ENCODE measurements at places on chromosomes 1 and 21. TPM values are rescaled to one million over a fixed set of nuclear protein-coding genes. Genes with fewer than 3 reads are reported as not detected.

DNA sequence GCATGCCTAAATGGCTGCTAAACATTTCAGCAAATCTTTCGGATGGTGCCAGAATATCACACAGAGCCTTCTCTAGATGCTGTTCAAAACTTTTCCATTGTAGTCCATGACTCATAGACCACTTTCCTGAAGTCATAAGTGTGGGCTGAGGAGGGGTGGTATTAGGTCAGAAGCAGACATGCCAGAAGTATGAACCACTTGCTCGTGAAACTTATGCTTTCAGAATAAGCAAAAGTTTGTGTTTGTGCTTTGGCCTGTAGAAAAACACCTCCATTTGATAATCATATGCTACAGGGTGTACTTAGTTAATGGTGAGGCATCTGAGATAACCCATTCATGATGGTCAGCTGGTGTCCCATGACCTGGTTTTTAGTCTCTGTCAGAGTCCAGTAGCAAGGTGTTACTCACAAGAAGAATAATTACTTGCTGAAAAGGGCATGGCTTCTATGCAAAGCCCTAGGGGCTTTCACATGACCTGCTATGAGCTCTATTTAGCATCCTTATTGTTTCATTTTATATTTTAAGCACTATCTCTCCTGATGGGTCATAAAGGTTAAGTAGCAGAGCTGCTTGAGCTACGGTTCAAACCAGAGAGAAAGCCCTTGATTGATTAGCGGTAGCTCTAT lies 183.1 kb upstream of the IVNS1ABP start:
- no peak for DNase-seq
- H3K27ac ChIP-seq, result no peak overlapping the region
- H3K4me1 ChIP-seq, result no peaks in the 10 kb centered on the region
- no peak overlapping the region for H3K4me3 ChIP-seq
- H3K36me3 ChIP-seq, result no peaks in the 10 kb centered on the region

GRCh38 chr1:245649666-245650065 lies 494.9 kb downstream of the KIF26B start:
- H3K4me3 ChIP-seq, result no peak overlapping the region
- H3K4me1 ChIP-seq, result no peaks in the 10 kb centered on the region
- DNase-seq, result no peak
- H3K36me3 ChIP-seq, result no peaks in the 10 kb centered on the region
- no peaks in the 10 kb centered on the region for H3K27me3 ChIP-seq
- no peak overlapping the region for H3K27ac ChIP-seq

DNA sequence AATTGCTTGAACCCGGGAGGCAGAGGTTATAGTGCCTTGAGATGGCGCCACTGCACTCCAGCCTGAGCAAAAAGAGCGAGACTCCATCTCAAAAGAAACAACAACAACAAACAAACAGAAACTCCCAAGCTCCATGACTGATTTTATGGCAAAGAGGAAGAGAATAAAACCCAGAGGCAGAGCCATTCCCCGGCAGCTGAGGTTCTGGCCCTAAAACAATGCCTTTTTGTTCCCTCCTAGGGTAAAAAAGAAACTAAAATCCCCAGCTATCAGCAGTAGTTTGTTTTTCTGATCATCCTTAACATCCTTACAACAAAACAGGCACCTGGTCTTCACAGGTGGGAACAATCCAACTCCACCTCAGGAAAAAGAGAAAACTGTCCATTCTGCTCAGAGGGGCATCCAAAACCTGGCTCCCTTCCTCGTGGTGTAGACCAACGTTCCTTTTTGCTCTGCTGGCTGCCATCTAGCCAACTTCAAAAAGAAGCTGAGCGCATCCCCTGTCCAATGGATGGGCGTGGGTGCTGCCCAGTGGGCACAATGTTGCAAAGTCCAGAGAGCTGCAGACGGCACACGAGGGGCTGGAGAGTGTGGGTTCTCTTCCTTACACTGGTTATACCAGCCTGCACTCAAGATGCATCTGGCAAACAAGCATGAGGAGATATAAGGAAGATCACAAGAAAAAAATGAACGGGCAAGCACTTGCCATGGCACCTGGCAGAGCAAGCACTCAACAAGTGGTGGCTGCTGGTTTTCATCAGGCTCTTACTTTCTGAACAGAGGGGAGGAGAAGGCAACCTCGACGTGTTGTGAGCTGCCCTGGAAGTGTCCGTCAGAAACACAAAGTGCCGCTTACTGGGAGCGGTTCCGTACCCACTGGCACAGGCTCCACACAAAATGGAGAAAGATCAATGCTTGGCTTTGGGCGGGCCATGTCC lies 54.7 kb downstream of the SLC66A1 start:
- DNase-seq, result no peak
- H3K36me3 ChIP-seq, result peaks cover 11% of the 10 kb centered on the region
- H3K4me3 ChIP-seq, result no peak overlapping the region

AMY1C gene
- 12.0 TPM for total RNA-seq

GRCh38 chr1:59238993-59239392 lies 57.9 kb upstream of the FGGY start:
- H3K27ac ChIP-seq, result no peak overlapping the region
- DNase-seq, result no peak
- H3K4me3 ChIP-seq, result no peak overlapping the region
- no peaks in the 10 kb centered on the region for H3K27me3 ChIP-seq

GRCh38 chr1:153957744-153958110 lies 685 bp downstream of the CRTC2 start:
- H3K27ac ChIP-seq, result peak overlapping the region; percentile 92
- peak overlapping the region; percentile 94 for H3K4me3 ChIP-seq
- DNase-seq, result no peak
- peaks cover 52% of the 10 kb centered on the region for H3K36me3 ChIP-seq
- no peaks in the 10 kb centered on the region for H3K27me3 ChIP-seq

- H3K4me1 ChIP-seq, result no peaks in the 10 kb centered on the region
- H3K36me3 ChIP-seq, result no peaks in the 10 kb centered on the region
- no peaks in the 10 kb centered on the region for H3K27me3 ChIP-seq
- H3K4me3 ChIP-seq, result no peak overlapping the region
- no peak overlapping the region for H3K27ac ChIP-seq
Measured at GRCh38 chr1:64061430-64062104, 141.9 kb upstream of the UBE2U start.

FAM167B gene
- total RNA-seq, result 12.5 TPM

DNA sequence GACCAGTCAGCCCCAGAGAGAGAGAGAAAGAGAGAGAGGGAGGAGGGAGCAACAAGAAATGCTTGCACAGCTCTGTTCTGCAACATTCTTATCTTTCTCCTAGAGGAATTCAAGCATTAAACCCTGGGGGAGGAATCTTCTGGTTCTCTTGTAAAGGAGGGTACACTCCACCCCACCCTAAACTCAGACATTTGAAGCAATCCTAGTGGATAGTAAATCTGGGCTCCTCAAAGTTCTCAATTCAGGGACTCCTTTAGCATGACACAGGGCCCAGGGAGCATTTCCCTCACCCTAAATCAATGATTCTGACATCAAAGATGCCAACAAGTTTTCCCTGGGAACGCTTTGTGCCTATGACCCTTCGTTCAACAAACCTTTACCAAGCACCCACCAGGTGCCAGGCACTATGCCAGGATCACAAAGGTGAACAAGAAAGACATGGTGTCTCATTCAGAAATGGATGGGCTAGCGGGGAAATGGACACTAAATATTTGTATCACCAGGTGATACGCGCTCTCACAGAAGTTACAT lies 11.9 kb upstream of the CAPN2 start:
- H3K36me3 ChIP-seq, result no peaks in the 10 kb centered on the region
- H3K4me1 ChIP-seq, result peaks cover 23% of the 10 kb centered on the region
- H3K27ac ChIP-seq, result peak overlapping the region; percentile 80
- H3K4me3 ChIP-seq, result no peak overlapping the region
- no peaks in the 10 kb centered on the region for H3K27me3 ChIP-seq
- no peak for DNase-seq

DNA sequence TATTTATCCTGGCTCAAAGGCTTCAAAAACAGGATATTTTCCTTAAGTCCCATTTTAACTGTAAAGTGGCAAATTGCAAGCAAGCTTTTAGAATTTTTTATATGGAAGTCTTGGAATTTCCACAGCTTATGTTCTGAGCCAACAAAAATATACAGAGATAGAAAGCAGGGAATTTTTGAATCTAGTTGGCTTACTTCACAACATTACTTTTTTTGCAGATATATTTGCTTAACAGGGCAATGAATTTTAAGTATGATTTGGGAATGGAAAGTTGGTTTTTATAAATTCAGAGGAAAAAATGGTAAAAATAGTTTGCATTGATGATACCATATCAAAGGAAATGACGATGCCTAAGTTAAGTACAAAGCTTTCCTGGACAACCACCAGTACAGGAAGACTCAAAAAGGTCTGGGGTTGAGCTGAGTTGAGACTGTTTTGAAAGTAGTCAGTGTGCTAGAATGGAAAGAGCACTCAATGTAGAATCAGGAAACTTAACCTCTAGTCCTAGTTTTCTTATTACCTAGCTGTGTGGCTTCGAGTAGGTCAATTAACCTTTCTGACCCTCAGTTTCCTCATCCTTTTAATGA lies 11.0 kb upstream of the VCAM1 start:
- no peaks in the 10 kb centered on the region for H3K36me3 ChIP-seq
- H3K4me1 ChIP-seq, result no peaks in the 10 kb centered on the region
- DNase-seq, result no peak
- no peaks in the 10 kb centered on the region for H3K27me3 ChIP-seq
- no peak overlapping the region for H3K27ac ChIP-seq

- DNase-seq, result no peak
- no peak overlapping the region for H3K27ac ChIP-seq
- no peaks in the 10 kb centered on the region for H3K27me3 ChIP-seq
- H3K36me3 ChIP-seq, result no peaks in the 10 kb centered on the region
- no peaks in the 10 kb centered on the region for H3K4me1 ChIP-seq
Measured at GRCh38 chr1:33984906-33985565, 121.2 kb downstream of the HMGB4 start.

- no peak overlapping the region for H3K27ac ChIP-seq
- no peaks in the 10 kb centered on the region for H3K27me3 ChIP-seq
- peaks cover 11% of the 10 kb centered on the region for H3K4me1 ChIP-seq
Measured at GRCh38 chr1:228273720-228274451, 66.0 kb downstream of the OBSCN start.

CFAP107 gene
- 6.2 TPM for total RNA-seq

FBXO2 gene
- 8.2 TPM for total RNA-seq

DNA sequence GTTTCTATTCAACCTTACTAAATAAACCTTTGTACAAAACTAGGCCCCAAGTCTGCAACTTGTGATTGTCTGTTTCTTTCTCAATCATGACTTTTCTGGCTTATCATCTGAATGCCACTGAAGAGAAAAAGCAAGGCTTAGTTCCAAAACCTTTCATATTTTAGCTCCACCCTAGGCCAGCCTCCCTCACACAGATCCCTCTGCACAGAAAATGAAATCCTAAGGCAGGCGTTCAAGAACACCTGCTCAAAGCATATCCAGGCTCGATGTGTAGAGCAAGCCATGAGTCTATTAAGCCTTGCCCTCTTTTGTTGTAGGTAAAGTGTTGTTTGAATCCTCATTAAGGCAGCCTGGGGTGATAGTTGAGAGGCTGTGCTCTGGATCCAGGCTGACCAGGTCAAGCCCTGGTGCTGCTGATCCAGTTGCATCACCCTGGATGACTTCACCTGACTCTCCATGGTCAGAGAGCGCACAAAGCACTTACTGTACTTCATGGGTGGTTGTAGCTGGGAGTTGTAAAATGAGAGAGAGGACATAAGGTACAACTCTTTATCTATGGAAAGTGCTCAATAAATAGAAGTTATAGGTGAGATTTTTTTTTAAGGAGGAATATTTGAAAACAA lies 39.0 kb downstream of the FYB2 start:
- DNase-seq, result no peak
- no peaks in the 10 kb centered on the region for H3K36me3 ChIP-seq
- no peaks in the 10 kb centered on the region for H3K4me1 ChIP-seq
- H3K27me3 ChIP-seq, result no peaks in the 10 kb centered on the region

- H3K36me3 ChIP-seq, result peaks cover 7% of the 10 kb centered on the region
- no peak overlapping the region for H3K27ac ChIP-seq
- DNase-seq, result no peak
- no peaks in the 10 kb centered on the region for H3K4me1 ChIP-seq
- no peak overlapping the region for H3K4me3 ChIP-seq
Measured at GRCh38 chr1:229318056-229318455, 24.8 kb downstream of the CCSAP start.

DNA sequence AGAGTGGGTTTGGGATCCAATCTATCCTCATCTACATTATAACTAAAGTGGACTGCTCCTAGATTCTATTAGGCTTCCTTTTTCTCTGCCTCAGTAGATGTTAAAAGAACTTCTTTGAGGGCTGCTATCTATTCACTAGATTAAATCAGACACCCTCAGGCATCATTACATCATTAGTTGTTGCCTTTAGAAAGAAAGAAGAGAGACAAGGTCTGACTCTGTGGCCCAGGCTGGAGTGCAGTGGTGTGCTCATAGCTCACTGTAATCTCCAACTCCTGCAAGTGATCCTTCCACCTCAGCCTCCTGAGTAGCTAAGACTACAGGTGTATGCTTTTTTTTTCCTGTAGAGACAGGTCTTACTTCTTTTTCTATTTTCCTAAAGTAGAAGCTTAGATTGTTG lies 71.1 kb upstream of the EXO1 start:
- H3K4me1 ChIP-seq, result no peaks in the 10 kb centered on the region
- H3K4me3 ChIP-seq, result no peak overlapping the region
- no peak overlapping the region for H3K27ac ChIP-seq
- H3K36me3 ChIP-seq, result no peaks in the 10 kb centered on the region

DNA sequence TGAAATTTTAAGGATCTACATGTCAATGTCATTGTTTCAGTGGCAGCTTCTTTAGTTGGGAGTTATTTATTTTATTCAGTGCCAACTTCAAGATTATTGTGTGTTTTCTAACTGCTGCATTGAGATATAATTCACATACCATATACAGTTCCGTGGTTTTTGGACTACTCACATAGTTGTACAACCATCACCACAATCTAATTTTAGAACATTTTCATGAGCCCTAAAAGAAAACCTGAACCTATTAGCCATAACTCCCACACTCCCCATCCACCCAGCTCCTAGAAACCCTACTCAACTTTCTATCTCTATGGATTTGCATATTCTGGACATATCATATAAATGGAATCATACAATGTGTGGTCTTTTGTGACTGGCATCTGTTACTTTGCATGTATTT lies 220.0 kb downstream of the LRRC40 start:
- H3K36me3 ChIP-seq, result no peaks in the 10 kb centered on the region
- H3K4me3 ChIP-seq, result no peak overlapping the region
- H3K4me1 ChIP-seq, result no peaks in the 10 kb centered on the region
- no peak overlapping the region for H3K27ac ChIP-seq
- no peaks in the 10 kb centered on the region for H3K27me3 ChIP-seq
- DNase-seq, result no peak

- no peak overlapping the region for H3K27ac ChIP-seq
- H3K4me3 ChIP-seq, result no peak overlapping the region
- no peaks in the 10 kb centered on the region for H3K27me3 ChIP-seq
- DNase-seq, result no peak
- peaks cover 28% of the 10 kb centered on the region for H3K4me1 ChIP-seq
Measured at GRCh38 chr1:31006747-31007146, 58.8 kb downstream of the PUM1 start.

CFHR5 gene
- total RNA-seq, result not detected

ZNF648 gene
- 0.33 TPM for total RNA-seq

Data from upper lobe of left lung (tissue), 6 donors.